ENCODE measurements at places on chromosomes 1 and 21. TPM values are rescaled to one million over a fixed set of nuclear protein-coding genes. Genes with fewer than 3 reads are reported as not detected.

OVAAL gene
- total RNA-seq = not detected

GPR25 gene
- total RNA-seq = not detected

GRCh38 chr1:177142791-177143271 is 21.7 kb downstream of the ASTN1 start:
- H3K4me3 ChIP-seq = no peak overlapping the region
- H3K27ac ChIP-seq = no peak overlapping the region
- H3K27me3 ChIP-seq = peaks cover 4% of the 10 kb centered on the region
- H3K4me1 ChIP-seq = no peaks in the 10 kb centered on the region
- DNase-seq = no peak

DNA sequence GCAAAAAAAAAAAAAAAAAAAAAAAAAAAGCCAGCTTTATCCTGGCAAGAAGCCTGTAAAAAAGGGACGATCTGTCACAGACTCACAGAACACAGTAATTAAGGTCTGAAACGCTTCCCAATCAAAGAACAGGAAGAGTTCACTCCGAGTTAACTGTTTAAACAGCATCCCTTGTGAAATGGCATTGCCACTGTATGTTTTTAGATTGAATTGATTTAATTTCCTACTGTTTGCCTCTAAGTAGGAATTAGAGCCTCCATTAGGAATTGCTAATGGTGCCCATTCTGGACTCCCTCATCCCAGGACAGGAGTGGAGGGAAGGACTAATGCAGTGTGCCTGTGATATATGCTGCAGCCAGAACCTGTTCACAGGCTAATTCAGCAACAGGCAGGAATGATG is 370.8 kb downstream of the RWDD3 start:
- no peak overlapping the region for H3K27ac ChIP-seq
- no peak overlapping the region for H3K4me3 ChIP-seq
- no peaks in the 10 kb centered on the region for H3K4me1 ChIP-seq
- H3K36me3 ChIP-seq = no peaks in the 10 kb centered on the region

TFF3 gene
- total RNA-seq = not detected

DNA sequence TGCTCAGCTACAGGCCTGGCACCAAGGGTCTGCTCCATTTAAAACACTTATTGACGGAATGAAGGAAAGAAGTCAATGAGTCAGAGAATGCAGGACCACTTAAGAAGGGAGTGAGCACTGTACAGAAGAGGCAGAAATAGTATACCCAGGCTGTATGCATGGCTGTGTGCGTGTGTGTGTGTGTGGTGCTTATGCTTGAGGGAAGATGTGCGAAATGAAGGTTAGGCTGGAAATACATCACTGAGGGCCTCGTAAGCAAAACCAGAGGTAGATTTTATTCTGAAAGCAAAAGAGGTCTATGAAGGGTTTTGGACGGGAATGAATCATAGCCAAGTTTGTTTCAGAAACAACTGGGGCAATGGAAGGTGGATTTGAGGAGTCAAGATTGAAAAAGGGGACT is 9.7 kb upstream of the ADGRB2 start:
- peaks cover 30% of the 10 kb centered on the region for H3K4me1 ChIP-seq
- H3K4me3 ChIP-seq = no peak overlapping the region
- H3K36me3 ChIP-seq = no peaks in the 10 kb centered on the region
- no peak for DNase-seq
- H3K27me3 ChIP-seq = peaks cover 35% of the 10 kb centered on the region
- H3K27ac ChIP-seq = no peak overlapping the region

DNA sequence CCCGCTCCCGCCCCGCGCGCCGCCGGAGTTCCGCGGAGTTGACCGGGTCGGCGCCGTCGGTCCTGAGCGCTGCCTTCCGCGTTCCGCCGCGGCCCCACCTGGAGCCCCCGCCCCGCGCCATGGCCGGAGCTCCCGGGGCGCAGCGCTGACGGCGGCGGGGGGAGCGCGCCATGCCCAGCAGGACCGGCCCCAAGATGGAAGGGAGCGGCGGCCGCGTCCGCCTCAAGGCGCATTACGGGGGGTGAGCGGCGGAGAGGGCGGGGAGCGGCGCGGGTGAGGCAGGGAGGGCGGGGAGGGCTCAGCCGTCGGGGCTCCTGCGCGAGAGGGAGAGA is 216 bp downstream of the PRKCZ start:
- peak overlapping the region; percentile 58 for H3K4me3 ChIP-seq
- no peak overlapping the region for H3K27ac ChIP-seq

GRCh38 chr1:218371927-218372672 is 27.0 kb downstream of the TGFB2 start:
- peaks cover 2% of the 10 kb centered on the region for H3K36me3 ChIP-seq
- H3K4me3 ChIP-seq = no peak overlapping the region
- peaks cover 15% of the 10 kb centered on the region for H3K4me1 ChIP-seq

DNA sequence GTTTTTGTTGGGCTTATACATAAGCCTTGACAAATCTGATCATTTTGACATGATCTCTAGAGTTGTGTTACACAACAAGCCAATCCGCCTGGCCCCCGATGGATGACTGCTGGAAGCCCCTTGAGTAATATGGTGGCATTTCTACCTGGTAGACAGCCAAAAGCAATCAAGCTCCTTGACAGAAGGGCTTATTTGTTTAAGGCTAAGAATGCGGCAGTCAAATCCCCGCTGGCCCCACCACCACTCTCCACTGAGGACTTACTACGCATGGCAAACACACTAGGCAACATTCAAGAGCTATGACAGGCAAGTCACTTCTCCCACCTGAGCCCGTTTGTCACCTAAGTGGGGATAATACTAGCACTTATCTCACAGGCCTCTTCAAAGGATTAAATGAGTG is 33.4 kb upstream of the C1orf198 start:
- no peaks in the 10 kb centered on the region for H3K27me3 ChIP-seq
- H3K36me3 ChIP-seq = peaks cover 9% of the 10 kb centered on the region
- no peak for DNase-seq
- H3K4me3 ChIP-seq = no peak overlapping the region

- H3K36me3 ChIP-seq = peaks cover 2% of the 10 kb centered on the region
- H3K4me3 ChIP-seq = no peak overlapping the region
- no peak overlapping the region for H3K27ac ChIP-seq
- DNase-seq = no peak
Measured at GRCh38 chr1:245990315-245991022, 516.6 kb downstream of the SMYD3 start.

CHTOP gene
- 94.3 TPM for total RNA-seq

GRCh38 chr1:44377925-44378784 is 23.1 kb upstream of the ERI3 start:
- DNase-seq = peak; percentile 40
- H3K27me3 ChIP-seq = no peaks in the 10 kb centered on the region
- H3K4me3 ChIP-seq = no peak overlapping the region

DNA sequence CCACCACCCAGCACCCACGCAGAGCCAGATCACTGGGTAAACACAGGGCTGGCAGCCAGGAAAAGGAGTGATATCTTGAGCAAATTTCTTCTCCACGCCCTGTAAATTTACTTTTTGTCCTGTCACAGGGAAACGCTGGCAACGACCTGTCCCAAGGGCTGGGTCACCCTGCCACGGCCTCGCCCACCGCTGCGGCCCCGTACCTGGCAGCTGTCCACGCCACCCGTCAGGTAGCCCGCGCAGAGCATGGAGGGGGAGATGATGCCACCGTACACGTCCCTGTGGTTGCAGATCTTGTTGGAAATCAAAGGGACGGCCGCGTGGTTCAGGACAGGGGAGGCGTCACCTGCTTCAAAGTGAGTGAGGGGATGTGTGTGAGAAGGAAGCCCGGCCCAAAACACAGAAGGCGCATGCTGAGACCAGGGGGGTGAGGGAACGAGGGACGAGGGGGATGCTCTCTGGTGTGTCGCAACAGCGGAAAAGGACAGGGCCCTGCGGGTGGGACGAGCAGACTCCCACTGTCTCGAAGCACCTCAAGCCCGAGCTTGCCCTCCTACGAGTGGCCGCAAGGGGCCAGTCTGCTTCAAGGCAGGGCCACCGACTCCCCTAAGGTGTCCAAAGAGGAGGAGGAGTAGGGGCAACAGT is 10.1 kb upstream of the TFF1 start:
- no peak overlapping the region for H3K27ac ChIP-seq
- peaks cover 24% of the 10 kb centered on the region for H3K4me1 ChIP-seq
- H3K27me3 ChIP-seq = no peaks in the 10 kb centered on the region
- no peak for DNase-seq
- H3K4me3 ChIP-seq = no peak overlapping the region

GIPC2 gene
- 0.20 TPM for total RNA-seq

ZNF648 gene
- total RNA-seq = not detected

- DNase-seq = no peak
- no peaks in the 10 kb centered on the region for H3K36me3 ChIP-seq
Measured at GRCh38 chr1:190597294-190597693, 119.6 kb upstream of the BRINP3 start.

DNA sequence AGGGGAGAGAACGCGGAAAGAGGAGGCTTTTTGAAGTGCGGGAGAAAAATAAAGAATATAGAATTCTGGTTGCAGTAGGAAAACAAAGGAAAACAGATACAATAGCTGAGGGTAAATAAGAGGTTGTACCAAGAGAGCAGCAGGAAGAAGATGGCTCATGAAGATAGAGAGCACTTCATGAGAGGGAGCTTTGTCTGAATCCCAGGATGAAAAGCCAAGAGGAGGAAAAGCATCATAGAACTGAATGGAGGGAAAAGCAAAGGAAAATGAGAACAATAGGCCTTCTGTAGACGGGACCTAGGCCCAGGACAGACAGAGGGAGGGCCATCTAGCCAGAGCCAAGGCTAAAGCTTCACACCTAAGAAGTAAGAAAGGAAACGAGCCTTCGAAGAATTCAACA is 49.5 kb downstream of the ATP6V1G3 start:
- no peak for DNase-seq
- H3K36me3 ChIP-seq = no peaks in the 10 kb centered on the region
- H3K27me3 ChIP-seq = no peaks in the 10 kb centered on the region
- H3K4me1 ChIP-seq = no peaks in the 10 kb centered on the region
- H3K4me3 ChIP-seq = no peak overlapping the region

DNA sequence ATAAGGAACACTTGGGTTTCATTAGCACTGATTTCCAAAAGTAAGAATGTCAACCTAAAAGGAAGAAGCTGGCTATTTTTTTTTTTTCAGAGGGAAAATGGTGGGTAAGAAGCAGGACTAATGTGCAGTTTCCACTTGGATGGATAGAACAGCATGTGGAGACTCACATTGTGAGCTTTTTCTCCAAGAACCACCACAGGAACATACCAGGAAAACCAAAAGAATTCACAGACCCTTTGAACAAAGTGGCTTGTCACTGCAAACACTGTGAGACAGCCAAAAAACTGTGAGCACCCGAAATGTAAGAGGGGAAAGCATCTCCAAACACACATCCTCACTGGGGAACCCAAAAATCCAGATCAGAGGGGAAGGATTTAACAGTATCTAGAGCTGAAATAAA is 15.7 kb upstream of the MX1 start:
- no peak overlapping the region for H3K4me3 ChIP-seq
- H3K36me3 ChIP-seq = peaks cover 33% of the 10 kb centered on the region
- no peak overlapping the region for H3K27ac ChIP-seq

DNA sequence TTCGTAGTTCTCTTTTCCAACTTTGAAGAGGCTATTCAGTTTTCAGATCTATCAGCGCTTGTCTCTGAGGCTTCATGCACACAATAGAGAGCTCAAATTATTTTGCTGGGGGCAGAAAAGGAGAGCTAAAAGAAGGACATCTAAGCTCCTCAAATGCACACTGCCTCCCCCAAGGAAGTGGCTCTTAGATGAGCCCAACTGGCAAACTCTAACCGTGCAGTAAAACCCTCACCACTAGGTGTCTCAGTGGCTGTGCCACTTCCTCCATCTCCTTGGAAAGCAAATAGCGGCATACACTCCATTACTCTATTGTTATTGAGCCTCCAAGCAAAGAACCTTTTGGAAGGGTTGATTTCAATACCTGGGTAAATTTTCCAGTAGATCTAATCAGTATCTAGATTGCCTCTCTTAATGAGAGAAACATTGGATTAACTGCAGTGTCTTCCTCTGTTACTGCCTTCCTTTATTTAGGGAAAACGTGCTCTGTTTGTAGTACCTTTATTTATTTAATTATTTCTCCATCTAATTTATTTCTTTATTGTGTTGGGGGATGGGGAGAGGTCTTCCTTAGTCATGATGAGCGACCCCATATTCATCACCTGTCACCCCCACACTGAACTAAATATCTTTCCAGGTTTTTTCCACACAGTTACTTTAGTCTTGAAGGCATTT is 9.2 kb upstream of the SFPQ start:
- H3K27me3 ChIP-seq = peaks cover 3% of the 10 kb centered on the region
- peaks cover 7% of the 10 kb centered on the region for H3K4me1 ChIP-seq
- H3K36me3 ChIP-seq = no peaks in the 10 kb centered on the region
- no peak overlapping the region for H3K4me3 ChIP-seq
- DNase-seq = peak; percentile 65

- H3K4me3 ChIP-seq = no peak overlapping the region
- H3K27ac ChIP-seq = no peak overlapping the region
- no peaks in the 10 kb centered on the region for H3K4me1 ChIP-seq
- no peaks in the 10 kb centered on the region for H3K27me3 ChIP-seq
Measured at GRCh38 chr1:82487778-82488177, 687.0 kb downstream of the ADGRL2 start.

DNA sequence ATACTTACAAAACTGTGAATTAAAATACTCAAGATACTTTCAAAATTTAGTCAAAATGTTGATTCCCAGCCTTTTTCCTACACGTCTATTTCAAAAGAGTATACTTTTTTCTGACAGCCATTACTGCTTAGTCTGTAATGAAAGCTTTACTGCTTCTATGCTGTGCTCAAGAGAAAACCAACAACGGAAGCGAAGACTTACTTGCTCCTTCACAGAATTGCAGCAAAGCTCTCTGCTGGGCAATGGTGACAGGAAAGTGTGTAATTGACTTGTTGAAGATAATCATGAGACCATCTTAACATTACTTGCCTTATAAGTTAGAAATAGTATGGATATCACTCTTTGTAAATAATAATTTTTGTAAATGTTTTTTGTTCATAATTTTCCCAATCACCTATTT is 1.7 kb upstream of the DYNLT5 start:
- peaks cover 70% of the 10 kb centered on the region for H3K27me3 ChIP-seq
- DNase-seq = no peak
- H3K4me3 ChIP-seq = no peak overlapping the region
- no peaks in the 10 kb centered on the region for H3K36me3 ChIP-seq
- no peak overlapping the region for H3K27ac ChIP-seq

- H3K4me3 ChIP-seq = no peak overlapping the region
- H3K4me1 ChIP-seq = no peaks in the 10 kb centered on the region
- no peaks in the 10 kb centered on the region for H3K27me3 ChIP-seq
Measured at GRCh38 chr1:65921446-65921845, 128.8 kb downstream of the PDE4B start.

DNA sequence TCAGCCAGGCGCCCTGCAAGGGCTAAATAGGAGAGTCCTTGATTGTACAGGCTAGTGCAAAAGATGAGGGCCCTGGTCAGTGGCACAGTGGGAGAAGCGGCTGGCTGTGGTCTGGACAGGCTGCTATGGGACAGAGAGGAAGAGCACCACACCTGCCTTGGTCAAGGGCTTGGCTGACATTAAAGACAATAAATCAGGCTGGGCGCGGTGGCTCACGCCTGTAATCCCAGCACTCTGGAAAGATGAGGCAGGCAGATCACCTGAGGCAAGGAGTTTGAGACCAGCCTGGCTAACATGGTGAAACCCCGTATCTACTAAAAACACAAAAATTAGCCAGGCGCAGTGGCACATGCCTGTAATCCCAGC is 62.9 kb downstream of the NID1 start:
- no peaks in the 10 kb centered on the region for H3K27me3 ChIP-seq
- DNase-seq = no peak
- peaks cover 4% of the 10 kb centered on the region for H3K36me3 ChIP-seq

FNDC5 gene
- not detected for total RNA-seq

SPRR1A gene
- not detected for total RNA-seq

LRRC39 gene
- 0.72 TPM for total RNA-seq

GRCh38 chr1:231626535-231626950 is at the start of gene DISC1:
DISC1 (plus strand) TSS chr1:231626790; CDS start chr1:231626868, 78 bp downstream.
- H3K4me1 ChIP-seq = peaks cover 24% of the 10 kb centered on the region
- no peaks in the 10 kb centered on the region for H3K27me3 ChIP-seq
- peak; percentile 73 for DNase-seq
- no peaks in the 10 kb centered on the region for H3K36me3 ChIP-seq
- H3K4me3 ChIP-seq = peak within 1 kb of the TSS; percentile 84

ASPM gene
- total RNA-seq = 31.4 TPM
